ENCODE measurements at places on chromosomes 16 and 17.

DNA sequence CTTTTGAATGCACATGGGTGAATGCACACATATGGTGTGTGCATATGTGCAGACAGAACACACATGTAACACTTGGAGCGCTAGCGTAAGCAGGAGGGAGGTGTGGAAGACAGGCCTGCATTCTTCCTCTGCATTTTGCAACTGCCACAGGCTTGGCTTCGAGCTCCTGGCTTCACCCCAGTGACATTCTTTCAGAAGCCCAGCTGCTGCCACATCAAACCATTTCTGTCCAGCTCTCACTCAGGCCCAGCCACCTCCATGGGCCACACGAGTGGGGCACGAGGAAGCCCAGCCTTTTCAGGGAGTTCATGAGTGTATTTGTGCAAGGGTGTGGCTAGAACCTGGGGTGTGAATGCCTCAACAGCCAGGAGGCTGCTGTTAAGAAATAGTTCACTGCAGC, 18.8 kb downstream of the LGALS3BP start:
- no peak for DNase-seq

GRCh38 chr16:1089439-1089821, 6.6 kb downstream of the C1QTNF8 start:
- no peak for DNase-seq

DNA sequence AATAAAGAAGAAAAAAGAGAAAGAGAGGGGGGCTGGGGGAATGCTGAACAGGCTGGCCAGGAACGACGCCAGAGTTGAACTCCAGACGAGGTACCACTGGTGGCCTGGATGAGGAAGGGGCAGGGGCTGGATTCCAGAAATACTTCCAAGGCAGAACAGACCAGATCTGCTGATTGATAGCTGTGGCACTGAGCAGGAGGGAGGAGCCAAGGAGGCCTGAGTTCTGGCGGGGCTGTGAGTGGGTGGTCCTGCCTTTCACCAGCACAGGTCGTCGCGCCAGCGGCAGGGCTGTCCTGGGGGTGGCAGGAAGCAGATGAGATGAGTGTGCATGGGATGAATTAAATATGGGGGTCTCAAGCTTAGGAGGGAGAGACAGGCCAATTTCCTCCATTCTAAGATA, 5.5 kb downstream of the CCDC42 start:
- DNase-seq, result peak; percentile 76

DNA sequence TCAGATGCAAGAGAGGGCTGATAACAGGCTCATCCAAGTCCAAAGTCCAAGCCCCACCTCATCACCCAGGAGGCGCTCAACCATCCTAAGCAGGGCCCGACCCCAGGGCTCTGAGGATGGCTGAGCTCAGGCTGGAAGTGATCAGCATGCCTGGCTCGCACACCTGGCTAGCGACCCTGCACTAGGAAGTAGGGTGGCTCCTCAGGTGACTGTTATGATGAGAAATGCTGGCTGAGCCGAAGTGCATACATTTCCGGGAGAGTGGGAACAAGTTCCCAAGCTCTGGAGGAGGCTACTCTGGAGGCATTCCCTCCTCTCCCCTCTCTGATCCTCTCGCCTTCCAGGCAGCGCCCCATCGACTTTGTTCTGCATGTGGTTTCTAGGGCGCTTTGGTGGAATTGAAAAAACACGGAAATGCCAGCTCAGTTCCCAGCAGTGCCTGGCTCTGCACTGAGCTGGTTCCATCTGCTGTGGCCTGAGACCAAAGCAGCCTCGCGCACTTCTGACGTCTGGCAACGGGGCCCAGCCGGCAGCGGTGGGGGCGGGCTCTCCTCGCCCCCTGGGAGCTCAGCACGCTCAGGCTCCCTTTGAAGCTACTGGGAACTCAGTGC, 130.3 kb downstream of the IRF8 start:
- DNase-seq, result no peak

DNA sequence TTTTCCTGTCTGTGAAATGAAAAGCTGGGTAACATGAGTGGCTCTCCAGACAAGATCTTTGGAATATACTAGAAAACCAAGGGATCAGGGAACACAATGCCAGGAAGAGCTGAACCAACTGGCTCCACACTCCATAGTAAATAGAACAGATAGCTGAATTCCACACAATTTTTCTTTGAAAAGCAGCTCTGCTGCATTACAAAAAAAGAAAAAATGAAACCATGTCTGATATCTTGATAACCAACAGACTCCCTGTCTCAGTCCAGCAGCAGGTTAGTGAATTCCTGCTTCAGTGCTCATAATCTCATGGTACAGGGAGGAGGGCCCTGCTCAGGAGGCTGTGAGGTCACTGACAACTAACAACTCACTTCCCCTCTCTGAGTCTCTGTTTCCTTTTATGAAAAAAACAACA, 97.1 kb downstream of the CDH11 start:
- DNase-seq, result no peak

DNA sequence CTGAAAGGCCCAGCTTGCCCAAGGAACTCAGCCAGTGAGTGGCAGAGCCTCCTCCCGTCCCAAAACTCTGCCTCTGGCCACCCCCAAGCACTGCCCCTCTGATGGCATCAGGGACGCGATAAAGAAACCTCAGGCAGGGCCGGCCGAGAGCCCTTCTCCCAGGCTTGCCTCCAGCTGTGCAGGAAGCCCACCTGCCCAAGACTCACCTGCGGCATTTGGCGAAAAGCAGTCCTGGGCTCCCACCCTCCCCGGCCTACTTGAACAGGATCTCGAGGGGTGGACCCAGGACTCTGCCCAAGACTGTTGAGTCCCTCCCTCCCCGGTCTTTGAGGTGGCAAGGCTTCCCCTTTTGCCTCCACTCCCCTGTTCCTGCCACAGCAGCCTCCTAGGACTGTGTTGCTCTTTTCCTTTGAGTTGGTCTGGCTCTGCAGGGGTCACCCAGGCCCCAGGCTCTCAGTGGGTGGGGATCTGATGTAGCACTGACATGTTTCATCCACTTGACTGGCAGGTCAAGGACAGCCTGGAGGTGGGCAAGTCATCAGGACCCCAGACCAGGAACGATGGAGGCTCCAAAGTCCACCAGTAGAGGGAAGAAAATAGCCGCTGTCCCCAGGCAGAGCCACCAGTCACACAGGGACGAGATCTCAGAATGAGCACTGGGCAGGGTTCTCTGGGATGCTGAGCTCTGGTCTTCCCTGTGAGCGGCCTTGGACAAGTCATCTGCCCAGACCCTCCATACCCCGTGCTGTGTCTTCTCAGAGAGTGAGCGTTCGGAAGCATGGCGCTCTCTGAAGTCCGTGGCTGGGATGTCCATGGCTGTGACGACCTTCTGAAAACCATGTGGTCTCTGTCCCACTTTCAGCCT, 111.0 kb upstream of the TNRC6C start:
- no peak for DNase-seq

GRCh38 chr16:75566758-75567255, 628 bp downstream of the GABARAPL2 start:
- no peak for DNase-seq

- DNase-seq, result no peak
These were observed 23.7 kb downstream of the CDH1 start for GRCh38 chr16:68760671-68761275.

GRCh38 chr17:11986942-11987329, 10.3 kb downstream of the ZNF18 start:
- peak; percentile 24 for DNase-seq

- no peak for DNase-seq
These were observed 36.2 kb downstream of the YPEL2 start for GRCh38 chr17:59367657-59368045.

- DNase-seq, result no peak
These were observed 140.6 kb downstream of the VPS53 start for GRCh38 chr17:574061-574460.

DNA sequence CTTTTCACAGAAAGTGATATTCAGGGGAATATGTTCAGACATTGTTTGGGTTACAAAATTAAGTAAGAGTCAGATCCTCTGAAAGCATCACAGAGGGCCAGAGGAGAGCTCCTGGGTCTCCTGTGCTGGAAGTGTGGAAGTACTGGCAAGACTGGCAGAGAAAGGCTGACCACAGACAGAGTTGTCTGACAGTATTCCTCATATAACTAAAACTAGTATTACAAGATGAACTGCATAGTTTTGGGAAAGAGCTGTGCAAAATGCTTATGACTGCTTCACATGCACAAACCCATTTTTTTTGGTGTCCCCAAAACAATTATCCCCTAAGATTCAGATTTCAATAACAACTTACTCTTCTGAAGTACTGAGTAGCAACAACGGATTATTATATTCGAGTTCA, 35.2 kb downstream of the N4BP1 start:
- no peak for DNase-seq

GRCh38 chr17:79939755-79940458, 95.8 kb downstream of the TBC1D16 start:
- no peak for DNase-seq

GRCh38 chr17:34713687-34714086, 134.3 kb downstream of the TMEM132E start:
- DNase-seq, result no peak

GRCh38 chr17:15935891-15936290, 9.0 kb upstream of the ADORA2B start:
- no peak for DNase-seq

GRCh38 chr17:36147601-36148000, 28.8 kb downstream of the TBC1D3B start:
- DNase-seq, result no peak

GRCh38 chr17:61139219-61139618, 260.4 kb upstream of the TBX2 start:
- no peak for DNase-seq

DNA sequence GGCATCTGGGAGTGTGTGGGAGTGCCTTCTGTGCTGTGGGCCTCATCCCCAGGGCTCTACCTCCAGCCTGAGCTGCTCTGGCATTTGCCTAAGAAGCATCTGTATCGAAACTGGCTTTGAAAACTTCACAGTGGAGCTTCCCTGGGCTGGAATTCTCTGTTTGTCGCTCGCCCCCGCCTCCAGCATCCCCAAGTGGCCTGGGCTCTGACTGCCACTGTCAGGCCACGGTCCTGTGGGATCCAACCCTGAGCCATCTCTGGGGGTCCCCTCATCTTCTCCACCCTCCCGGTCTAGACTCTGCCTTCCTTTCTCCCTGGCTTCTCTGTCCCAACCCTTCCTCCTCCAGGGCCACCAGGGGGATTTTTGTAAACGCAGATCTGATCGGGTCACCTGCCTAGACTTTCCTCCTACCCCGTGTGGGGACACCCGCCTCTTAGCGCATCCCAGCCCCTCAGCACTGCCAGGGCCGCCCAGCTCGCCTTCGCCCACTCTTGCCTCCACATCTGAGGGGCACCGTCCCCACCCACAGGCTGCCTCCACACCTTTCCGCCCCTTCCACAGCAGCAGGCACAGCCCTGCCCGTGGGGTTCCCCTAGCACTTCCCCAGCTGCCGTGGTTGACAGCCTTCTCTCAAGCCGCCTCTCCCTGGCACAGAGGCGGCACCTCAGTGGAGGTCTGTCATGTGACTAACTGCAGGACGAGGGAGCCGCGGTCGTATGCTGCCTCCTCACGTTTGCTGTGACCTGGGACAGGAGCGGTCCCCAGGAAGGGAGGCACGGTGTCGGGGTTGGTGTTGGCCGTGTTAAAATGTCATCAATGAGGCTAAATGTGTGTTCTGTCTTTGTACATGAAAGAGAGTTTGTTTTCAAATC, 12.0 kb downstream of the TBC1D24 start:
- DNase-seq, result no peak

- no peak for DNase-seq
These were observed 75.8 kb upstream of the KCNJ16 start for GRCh38 chr17:69999253-69999652.

DNA sequence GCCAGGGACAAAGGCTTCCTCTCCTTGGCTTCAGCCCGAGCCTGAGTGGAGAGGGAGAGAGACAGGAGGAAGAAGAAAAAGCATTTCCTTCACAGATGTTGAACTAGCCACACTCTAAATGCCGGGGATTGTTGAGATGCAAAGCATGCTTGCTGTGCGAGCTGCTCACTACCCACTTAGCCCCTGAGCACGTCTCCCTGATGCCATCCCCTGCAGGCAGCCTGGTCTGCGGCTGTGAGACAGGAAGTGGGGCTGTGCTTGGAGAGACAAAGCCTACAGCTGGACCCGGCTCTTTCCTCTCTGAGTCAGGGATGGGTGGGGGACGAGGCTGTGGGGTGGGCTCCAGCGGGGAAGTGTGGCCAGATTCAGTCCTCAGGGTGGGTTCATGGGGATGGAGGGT, 13.7 kb downstream of the WNT9B start:
- DNase-seq, result no peak

DNA sequence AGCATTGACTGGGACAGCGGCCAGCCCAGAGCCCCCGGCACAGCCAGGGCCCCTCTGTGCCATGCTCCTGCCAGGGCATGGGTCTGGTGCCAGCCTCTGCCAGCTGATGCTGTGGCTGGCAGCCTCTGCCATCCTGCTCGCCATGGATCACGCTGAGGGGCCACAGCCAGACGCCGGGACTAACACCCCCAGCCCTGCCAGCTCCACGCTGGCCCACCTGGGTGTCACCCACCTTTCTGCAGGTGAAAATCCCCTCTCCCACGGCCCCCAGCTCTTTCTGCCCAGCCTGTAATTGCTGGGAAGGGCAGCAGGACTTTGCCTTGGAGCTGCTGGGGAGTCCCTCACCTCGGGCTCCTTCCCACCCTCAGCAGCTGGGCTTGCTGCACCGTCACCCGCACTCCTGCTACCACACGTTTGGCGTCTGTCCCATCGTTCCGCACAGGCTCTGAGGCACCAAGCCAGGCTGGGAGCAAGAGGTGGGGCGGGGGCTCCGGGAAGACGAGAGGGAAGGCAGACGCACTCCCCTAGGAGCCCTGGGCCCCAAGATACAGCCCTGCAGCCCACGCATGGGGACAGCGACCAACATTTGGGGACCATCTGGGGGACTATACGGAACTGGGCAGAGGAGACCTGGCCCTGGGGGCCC, 42.0 kb upstream of the ACSF3 start:
- no peak for DNase-seq

GRCh38 chr16:86597880-86598606, 19.7 kb downstream of the FOXL1 start:
- no peak for DNase-seq

GRCh38 chr17:45261577-45262515, at the start of gene SPATA32:
Gene SPATA32 (minus strand): TSS chr17:45262094. CDS start chr17:45262016, 78 bp downstream.
- DNase-seq, result peak; percentile 40

- DNase-seq, result no peak
These were observed 74.6 kb downstream of the N4BP1 start for GRCh38 chr16:48535369-48535787.
